Left lobe of liver (tissue), 2 donors: ENCODE measurements at places on chromosomes 7 and 10. TPM values are rescaled to one million over a fixed set of nuclear protein-coding genes. Genes with fewer than 3 reads are reported as not detected.

Gene CALN1
- total RNA-seq = 0.45 TPM

Gene TAS2R3
- total RNA-seq = 0.58 TPM

Gene CPXM2
- total RNA-seq = 0.45 TPM

Gene UNC5B
- 1.8 TPM for total RNA-seq

Gene AKR1D1
- total RNA-seq = 206 TPM

Gene GCK
- 1.7 TPM for total RNA-seq

Gene ADCY1
- 12.8 TPM for total RNA-seq

Gene HOGA1
- total RNA-seq = 66.2 TPM

Gene GPER1
- total RNA-seq = 29.8 TPM

Gene MEOX2
- total RNA-seq = 0.18 TPM

Gene CCDC7
- total RNA-seq = 4.9 TPM

Gene TEX36
- total RNA-seq = not detected
